Heart left ventricle (tissue), 16 donors: ENCODE measurements at places on chromosomes 2 and 18.

GRCh38 chr2:62347563-62348270, 151.8 kb downstream of the B3GNT2 start:
- no peaks in the 10 kb centered on the region for H3K27me3 ChIP-seq
- H3K4me1 ChIP-seq: no peaks in the 10 kb centered on the region

GRCh38 chr2:36277881-36278523, 77.6 kb upstream of the CRIM1 start:
- DNase-seq: no peak
- H3K4me1 ChIP-seq: no peaks in the 10 kb centered on the region
- H3K36me3 ChIP-seq: no peaks in the 10 kb centered on the region
- no peak overlapping the region for H3K27ac ChIP-seq
- H3K4me3 ChIP-seq: no peak overlapping the region
- no peaks in the 10 kb centered on the region for H3K27me3 ChIP-seq

- H3K4me1 ChIP-seq: peaks cover 34% of the 10 kb centered on the region
- H3K4me3 ChIP-seq: no peak overlapping the region
- DNase-seq: no peak
- H3K27ac ChIP-seq: peak overlapping the region; percentile 52
- no peaks in the 10 kb centered on the region for H3K36me3 ChIP-seq
These were observed 176.2 kb upstream of the EPAS1 start for GRCh38 chr2:46120792-46121555.

DNA sequence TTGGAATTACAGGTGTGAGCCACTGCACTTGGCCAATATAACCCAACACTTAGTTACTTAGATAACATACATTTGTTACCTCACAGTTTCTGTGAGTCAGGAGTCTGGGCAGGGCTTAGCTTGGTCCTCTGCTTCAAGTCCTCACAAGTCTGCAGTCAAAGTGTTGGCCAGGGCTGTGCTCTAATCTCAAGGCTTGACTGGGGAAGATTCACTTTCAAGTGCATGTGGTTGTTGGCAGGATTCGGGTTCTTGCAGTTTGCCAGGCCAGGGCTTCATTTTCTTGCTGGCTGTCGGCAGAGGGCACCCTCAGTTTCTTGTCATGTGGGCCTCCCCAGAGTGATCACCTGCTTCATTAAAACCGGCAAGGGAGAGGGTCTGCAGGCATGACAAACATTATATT, 103.7 kb downstream of the SLC4A3 start:
- DNase-seq: no peak
- no peaks in the 10 kb centered on the region for H3K4me1 ChIP-seq
- H3K27me3 ChIP-seq: no peaks in the 10 kb centered on the region
- H3K27ac ChIP-seq: no peak overlapping the region

DNA sequence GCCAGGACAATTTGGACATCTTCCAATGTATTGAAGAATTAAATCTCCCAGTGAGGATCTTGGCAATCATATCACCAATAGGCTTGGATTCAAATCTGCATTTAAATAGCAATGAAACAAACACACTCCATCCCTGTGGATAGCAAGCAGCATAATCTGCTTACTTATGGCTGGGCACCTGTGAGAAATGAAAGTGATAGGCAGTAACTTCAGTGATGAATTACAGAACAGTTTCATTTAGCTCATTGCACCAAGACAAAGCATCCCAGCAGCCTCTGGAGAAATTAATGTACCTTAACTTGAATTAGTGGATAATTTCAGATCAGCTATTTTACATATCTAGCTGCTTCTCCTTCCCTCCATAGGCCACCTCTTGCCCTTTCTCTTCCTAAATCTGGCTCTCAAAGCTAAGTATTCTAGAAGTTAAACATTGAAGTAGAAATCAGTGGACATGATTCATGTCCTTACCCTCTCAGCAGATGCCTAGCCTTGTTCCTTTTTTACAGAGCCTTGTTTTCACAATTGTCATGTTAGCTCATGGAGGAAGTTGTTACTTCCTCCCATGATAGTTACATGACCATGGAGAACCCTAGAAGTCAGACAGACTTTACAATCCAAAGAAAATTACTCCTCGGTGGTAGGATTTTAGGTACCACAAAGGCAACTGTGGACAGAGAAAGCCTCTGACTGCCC, 88.5 kb upstream of the TACR1 start:
- H3K4me1 ChIP-seq: no peaks in the 10 kb centered on the region
- H3K36me3 ChIP-seq: no peaks in the 10 kb centered on the region
- no peak for DNase-seq
- no peaks in the 10 kb centered on the region for H3K27me3 ChIP-seq
- no peak overlapping the region for H3K27ac ChIP-seq

DNA sequence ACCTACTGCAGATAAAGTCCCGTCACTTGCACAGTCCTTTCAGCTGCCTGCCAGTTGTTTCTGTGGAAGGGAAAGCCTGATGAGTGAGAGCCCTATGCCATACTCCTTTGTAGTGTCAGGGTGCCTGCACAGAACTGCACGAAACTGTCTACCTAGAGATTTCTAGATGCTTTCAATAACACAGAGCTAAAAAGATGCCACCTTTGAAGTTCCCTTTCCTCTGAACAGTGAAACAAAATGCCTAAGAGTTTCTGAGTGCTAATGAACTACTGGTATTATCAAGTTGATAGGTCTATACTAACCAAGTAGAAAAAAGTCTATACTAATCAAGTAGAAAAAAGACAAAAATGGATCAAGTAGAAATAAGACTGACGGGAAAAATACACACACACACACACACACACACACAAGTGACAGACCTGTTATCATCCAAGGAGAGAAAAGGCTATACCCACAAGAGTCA, 79.0 kb downstream of the TLK1 start:
- no peaks in the 10 kb centered on the region for H3K27me3 ChIP-seq
- no peak overlapping the region for H3K4me3 ChIP-seq
- no peak for DNase-seq
- no peak overlapping the region for H3K27ac ChIP-seq

- no peak overlapping the region for H3K4me3 ChIP-seq
- no peaks in the 10 kb centered on the region for H3K4me1 ChIP-seq
- H3K27me3 ChIP-seq: no peaks in the 10 kb centered on the region
- no peak overlapping the region for H3K27ac ChIP-seq
- DNase-seq: no peak
These were observed 68.7 kb downstream of the MTHFD2 start for GRCh38 chr2:74267068-74267467.

GRCh38 chr2:135709992-135710391, 31.7 kb upstream of the UBXN4 start:
- no peaks in the 10 kb centered on the region for H3K27me3 ChIP-seq
- H3K36me3 ChIP-seq: no peaks in the 10 kb centered on the region
- H3K4me1 ChIP-seq: no peaks in the 10 kb centered on the region
- H3K4me3 ChIP-seq: no peak overlapping the region
- peak; percentile 50 for DNase-seq
- H3K27ac ChIP-seq: no peak overlapping the region

DNA sequence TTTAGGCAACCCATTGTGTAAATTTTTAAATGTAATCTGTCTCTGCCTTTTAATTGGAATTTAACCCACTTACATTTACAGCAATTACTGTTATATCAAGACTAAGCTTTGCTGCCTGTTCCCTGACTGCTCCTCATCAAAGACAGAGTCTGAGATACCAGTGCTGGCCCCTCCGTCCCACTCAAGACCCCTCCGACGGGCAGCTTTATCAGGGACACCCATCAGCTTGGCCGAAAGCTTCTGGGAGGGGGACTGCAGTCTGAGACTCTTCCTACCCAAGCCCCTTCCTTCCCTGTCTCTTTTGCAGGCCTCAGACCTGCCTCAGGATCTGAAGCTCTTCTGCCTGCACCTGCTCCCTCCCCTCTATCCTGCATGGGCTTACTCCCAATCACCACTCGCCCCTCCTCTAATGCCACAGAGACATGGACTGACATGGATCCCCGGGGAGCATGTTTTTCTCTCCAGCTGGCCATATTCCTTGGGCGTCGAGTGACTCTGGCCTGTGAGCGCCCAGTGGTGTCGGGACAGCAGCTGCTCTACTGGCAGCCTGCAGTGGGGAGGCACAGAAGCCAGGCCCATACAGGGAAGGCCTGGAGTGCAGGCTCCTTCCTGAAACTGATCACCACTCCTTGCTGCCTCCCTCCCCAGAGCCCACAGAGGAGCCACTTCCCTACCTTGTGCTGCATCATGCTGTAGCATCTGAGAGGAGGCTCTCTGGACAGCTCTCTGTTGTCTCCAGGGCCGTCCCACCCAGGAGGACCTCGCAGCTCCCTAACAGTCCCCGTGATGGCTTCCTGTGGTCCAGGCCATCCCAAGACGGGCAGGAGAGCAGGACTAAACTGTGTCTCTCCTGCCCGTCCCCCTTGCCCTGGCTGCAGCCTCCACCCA, 3.7 kb upstream of the KIF1A start:
- H3K27ac ChIP-seq: no peak overlapping the region
- no peak overlapping the region for H3K4me3 ChIP-seq
